ENCODE measurements at places on chromosomes 11 and 22.

DNA sequence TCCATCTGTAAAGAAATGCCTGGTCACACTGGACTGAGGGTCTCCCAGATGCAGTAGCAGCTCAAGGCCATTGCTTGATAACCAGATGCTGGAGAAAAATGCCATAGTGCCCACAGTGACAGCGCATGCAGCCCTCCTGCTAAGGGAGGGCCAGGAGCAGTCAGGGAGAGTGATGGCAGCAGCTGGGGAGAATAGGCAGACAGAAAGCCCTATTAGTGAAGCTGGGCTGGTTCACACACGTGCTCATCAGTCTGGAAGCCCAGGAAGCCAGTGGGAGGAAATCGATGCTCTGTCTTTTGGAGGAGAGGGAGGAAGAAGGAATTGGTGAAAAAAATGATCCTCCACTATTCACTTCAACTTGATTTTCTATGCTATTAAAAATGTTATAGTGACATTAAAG, 82.9 kb downstream of the OSBP2 start:
- no peak for DNase-seq

GRCh38 chr11:127218275-127218608, 217.7 kb upstream of the KIRREL3 start:
- no peak for DNase-seq

DNA sequence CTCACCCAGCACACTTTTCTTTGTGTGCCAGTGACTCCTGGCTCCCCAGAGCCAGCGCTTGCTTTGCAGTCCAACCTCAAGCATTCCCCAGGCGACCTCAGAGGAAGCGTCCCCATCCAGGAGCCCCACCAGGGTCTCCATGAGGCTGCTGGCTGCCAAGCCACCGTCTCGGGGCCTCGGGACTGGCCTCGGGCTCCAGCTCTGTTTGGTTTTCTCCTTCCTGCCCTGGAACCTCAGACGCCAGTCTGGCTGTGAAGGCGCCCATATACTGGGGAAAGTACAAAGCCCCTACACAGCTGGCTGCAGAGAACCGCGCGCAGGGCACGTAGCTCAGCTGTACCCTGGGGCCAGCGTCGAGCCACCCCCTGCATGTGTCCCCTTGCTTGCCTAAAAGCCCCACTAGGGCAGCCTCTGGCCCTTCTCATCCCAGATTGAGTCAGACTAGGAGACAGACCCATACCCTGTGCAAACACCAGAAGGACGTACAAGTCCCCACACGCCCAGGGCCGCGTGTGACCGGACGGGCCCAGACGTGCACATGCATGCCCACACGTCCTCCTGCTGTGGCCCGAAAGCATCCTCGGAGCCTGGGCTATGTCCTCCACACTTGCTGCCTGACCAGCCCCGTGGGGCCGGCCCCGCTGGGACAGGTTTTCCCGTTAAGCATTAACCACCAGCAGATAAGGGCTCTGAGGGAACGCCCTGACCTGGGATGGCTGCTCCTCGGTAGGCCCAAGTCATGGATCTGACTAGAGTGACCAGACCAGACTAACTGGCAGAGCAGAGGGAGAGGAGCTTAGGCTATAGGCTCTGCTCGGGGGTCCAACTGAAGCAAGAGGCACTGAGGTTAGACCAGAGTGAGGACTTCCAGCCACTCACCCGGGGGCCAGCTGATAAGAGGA, 4.2 kb upstream of the SYT8 start:
- no peak for DNase-seq

DNA sequence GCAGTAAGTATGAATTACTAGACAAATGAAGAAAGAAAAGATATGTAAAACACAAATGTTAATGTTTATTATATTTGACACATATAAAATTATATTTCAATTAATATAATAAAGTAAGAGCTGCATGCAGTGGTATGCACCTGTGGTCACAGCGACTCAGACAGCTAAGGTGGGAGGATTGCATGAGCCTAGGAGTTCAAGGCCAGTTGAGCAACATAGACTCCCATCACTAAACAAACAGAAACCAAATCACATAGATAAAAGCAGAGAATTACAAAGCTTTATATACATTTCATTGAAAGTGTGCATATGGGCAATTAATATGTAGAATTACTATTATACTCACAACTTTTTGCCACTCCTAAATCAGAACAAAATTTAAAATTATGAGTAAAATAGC, 70.0 kb upstream of the HTATIP2 start:
- no peak for DNase-seq

GRCh38 chr11:65476632-65477148, 22.2 kb upstream of the MALAT1 start:
- no peak for DNase-seq

DNA sequence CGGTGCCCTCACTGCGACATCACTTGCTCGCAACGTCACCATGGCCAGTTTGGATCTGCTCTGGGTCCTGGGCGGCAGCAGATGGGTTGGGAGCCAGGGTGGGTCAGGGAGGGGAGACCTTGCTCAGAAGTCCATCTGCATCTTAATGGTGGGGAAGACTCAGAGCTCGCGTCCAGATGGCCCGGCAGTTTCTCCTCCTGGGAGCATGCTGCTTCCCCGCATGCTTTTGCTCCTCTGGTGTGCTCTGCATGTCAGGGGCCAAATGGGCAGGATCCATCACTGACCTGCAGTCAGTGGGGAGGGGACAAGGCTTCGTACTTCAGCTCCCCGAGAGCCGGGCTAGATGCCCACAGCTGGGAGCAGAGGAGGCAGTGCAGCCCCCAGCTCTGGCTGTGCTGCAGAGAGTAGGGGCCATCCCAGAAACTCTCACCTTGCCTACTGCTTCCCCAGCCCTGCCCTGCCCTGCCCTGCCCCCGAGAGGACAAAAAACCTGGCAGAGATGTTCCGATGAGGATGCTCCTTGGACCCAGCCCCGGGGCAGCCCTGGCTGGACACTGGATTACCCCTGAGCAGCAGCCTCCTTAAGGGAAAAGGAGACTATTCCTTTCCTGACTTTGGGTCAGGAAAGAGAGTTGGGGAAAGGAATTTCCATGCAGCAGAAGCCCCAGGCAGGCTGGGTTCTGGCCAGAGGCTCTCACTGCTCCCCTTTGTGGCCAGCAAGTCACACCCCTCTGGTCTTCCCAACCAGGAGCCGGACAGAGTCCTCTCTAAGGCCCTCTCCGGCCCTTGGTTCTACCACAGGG, 149.9 kb downstream of the PKNOX2 start:
- no peak for DNase-seq

GRCh38 chr11:100785148-100785983, 98.3 kb downstream of the ARHGAP42 start:
- no peak for DNase-seq

DNA sequence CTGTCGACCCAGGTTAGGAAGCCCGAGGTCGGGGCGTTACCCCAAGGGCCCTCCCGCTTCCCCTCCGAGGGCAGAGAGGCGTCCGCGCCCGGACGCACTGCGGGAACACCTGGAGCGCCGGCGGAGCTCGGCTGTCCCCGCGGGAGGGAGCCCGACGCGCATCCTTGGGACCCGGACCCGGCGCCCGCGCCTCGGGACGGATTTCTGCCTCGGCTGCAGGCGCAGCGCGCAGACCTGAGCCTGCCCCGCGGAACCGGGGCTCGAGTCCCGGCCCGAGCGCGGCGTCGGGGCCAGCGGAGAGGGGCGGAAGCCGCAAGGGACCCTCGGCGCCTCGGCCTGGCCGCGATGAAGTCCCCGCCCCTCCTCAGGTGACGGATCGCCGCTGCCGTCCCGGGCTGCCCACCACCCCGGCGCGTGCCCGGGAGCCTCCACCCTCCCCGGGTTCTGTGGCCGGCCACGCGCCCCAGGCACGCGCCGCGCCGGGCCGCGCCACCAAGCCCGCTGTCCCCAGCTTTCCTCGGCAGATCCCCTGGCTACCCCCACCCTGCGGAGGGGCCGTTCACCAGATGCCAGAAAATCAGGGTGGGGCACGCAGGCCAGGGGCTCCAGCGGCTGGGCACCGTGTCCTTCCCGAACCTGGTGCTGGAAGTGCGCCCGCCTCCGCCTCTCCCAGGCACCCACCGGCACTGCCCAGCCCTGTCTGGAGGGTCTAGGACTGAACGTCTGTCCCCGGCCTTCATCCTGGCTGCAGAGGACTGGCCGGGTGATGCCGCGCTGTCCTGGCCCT, 410 bp downstream of the GLB1L3 start:
- DNase-seq = no peak

GRCh38 chr22:31092161-31092560, 11.0 kb downstream of the SMTN start:
- no peak for DNase-seq

DNA sequence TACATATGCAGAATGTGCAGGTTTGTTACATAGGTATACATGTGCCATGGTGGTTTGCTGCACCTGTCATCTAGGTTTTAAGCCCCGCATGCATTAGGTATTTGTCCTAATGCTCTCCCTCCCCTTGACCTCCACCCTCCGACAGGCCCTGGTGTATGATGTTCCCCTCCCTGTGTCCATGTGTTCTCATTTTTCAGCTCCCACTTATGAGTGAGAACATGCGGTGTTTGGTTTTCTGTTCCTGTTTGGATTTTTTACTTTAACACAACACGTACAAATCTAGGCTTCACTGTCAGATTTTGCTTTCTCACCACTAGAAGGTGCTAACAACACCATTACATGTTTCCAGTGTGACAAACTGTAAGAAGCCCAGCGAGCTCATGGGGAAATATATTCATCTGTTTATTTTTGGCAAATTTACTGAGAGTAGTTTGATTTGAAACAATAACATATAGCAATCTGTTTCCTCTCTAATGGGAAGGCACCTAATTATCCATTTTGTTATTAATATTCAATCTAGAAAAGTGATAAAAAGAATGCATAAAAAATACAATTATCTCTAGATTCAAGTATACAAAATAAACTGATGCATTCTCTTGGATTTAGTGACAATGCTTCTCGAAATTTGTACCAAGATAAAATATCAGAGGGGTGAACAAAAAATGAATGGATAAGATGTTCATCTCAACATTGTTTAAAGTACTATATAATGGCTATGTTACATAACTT, 23.2 kb upstream of the BIRC3 start:
- no peak for DNase-seq

DNA sequence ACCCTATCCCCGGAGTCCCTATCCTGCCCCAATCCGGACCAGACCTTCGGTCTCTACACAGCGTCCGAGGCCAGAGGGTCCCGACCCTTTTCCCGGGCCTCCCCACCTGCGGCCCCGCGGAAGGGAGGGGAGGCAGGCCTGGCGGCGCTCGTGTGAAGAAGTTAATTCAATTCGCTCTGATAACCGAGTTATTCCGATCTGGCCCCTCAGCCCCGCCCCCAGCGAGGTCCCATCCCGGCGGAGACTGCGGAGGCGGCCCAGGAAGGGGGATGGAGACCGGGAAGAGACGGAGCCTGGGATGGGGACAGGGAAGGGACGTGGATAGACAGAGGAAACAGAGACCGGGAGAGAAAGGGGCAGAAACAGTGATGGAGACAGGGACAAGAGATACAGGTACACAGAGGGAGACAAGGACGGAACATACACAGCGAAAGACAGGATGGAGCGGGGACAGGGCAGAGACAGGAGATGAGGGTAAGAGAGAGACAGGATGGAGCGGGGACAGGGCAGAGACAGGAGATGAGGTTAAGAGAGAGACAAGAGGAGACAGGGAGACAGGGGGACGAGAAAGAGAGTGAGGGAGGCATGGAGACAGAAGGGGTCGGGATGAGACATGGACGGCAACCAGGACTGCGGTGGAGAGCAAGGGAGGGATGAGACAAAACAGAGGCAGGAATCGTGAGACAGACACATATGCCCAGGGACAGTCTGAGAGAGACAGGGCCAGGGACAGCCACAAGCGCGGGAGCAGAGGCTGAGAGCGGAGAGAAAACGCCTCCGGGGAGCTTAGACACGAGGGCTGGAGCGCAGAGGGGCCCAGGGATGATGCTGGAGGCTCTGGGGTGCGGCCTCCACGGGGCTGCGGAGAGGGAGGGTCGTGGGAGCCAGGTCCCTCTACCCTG, 636 bp upstream of the PHOX2A start:
- DNase-seq = no peak

DNA sequence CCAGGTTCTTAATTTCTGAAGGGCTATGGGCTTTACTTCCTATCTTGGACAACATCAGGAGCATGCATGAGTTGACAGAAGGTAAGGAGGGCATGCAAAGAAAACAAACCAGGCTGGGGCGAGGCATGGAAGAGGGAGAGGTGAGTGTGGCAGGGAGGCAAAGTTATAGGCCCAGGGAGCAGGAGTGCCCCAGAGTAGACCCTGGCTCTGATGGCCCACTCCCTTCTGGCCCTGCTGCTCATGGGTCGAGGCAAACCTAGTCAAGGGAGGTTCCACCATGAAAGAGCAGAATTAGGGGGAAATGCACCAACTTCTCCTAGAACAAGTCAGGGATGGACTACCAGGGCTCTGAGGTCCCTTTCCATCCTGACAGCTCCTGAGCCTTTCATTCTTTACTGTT, 10.2 kb downstream of the CHRNA10 start:
- no peak for DNase-seq
